Stimulated activated CD4-positive, alpha-beta T cell treated with anti-CD3 and anti-CD28 coated beads, Interleukin-1b, Interleukin-23, amount 100 ng/mL, for 1 hour (primary cell): ENCODE measurements at places on chromosomes 7 and 10.
A peak's percentile ranks its signal among the peaks of the same experiment; 100 is the strongest.

- DNase-seq, result no peak
These were observed 280.8 kb downstream of the ZEB1 start for GRCh38 chr10:31599626-31600504.

- no peak for DNase-seq
These were observed 107.5 kb downstream of the ELMO1 start for GRCh38 chr7:37341033-37341630.

- DNase-seq, result no peak
These were observed 402.6 kb downstream of the NRG3 start for GRCh38 chr10:82277591-82277990.

- DNase-seq, result no peak
These were observed 47.4 kb upstream of the LRRN3 start for GRCh38 chr7:111043561-111043960.

GRCh38 chr7:26792576-26792975 lies 71.8 kb downstream of the SKAP2 start:
- DNase-seq, result no peak

DNA sequence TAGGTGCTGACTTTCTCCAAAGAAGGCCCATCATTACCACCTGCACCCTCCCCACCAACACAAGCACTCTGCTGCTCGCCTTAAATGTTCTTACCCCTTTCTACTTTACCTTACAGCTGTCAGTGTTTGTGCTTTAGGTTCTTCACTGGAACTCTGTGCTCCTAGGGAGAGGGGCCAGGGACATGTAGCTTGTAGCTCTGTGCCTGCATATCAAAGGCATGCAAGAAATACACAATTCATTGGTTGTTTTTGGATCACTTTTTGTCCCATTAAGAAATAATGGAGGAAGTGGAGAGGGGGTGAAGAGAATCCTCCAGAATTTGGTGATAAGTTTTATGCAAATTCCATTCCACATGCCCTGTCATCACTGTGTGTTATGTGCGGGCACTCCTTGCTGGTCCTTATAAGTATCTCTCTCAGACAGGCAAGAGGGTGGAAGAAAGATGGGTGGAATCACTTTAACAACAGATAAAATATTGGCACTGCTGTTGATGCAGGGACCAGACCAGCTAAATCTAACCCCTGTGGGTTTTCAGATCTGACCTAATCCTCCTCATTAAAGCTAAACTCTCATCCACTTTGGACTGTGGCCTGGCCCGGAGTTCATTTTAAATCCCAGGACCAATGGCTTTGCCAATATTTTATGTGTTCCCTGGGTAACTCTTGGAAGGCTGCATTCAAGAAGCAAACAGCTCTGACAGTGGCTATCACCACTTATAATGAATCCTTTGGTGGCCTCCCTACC lies 375.8 kb upstream of the NFE2L3 start:
- no peak for DNase-seq

- DNase-seq, result no peak
These were observed 312.0 kb upstream of the FZD1 start for GRCh38 chr7:90951986-90952954.

DNA sequence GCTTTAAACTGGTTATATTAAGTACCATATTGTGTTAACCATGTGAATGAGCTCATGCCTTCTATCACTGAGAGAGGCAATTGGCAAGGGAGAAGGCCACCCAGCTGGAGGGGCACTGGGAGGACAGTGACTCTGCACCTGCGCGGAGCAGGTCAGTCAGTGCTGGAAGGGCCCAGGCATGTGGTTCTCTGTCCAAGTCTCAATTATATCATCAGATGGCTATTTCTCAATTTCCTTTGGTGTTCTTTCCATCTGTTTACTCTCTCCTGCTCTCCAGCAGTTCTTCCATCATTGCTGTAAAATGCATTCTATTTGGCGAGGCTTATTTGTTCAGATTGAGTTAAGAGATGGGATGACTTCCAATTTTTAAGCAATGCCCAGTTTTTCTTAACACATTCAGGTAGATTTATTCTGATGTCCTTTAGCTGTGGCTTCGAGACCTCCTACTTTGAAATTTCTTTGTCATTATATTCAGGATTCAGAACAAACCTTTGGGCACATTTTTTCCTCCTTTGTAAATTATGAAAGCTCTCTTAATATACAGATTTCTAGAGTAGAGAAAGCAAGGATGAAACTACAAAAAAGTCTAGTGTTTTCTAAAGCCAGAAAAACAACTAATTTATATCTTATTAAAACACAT lies 159.3 kb downstream of the BMPER start:
- DNase-seq, result no peak

GRCh38 chr7:5549096-5549763 lies 125.6 kb upstream of the TNRC18 start:
- DNase-seq, result no peak

GRCh38 chr7:17099083-17099973 lies 199.1 kb upstream of the AHR start:
- DNase-seq, result no peak

DNA sequence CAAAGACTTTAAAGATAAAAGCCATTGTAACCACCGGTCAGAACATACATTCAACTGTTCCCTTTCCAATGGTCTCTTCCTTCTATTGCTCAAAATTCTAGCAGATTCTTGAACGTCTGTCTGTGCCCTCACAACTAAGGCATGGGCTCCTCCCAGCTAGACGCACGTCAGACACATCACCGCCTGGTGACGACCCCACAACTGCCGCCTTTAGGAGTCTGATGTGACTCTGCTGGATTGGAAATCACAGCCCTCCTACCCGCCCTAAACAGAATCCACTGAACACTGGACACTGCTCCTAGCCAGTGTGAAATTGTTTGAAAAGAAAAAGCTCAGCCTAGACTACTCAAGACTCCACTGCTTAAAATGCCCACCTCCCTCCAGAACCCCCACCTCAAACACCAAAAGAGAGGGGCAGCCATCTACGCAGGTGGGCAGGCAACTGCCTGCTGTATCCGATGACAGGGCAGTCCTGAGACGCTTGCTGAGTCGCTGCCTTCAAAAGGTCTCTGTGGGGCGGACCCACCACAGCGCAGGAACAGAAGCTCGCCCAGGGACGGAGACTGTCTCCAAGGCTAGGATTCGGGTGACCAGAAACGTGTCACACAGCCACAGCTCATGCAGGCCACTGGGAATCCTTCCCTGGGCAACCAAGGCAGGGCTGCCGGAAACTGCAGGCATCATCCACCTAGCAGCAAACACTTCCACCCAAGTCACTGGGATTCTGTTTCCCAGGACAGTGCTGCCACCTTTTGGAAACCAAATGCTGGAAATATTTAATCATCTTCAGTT lies 34.7 kb downstream of the GSDME start:
- no peak for DNase-seq

- DNase-seq, result no peak
These were observed 80.9 kb downstream of the ABLIM1 start for GRCh38 chr10:114577133-114577532.

DNA sequence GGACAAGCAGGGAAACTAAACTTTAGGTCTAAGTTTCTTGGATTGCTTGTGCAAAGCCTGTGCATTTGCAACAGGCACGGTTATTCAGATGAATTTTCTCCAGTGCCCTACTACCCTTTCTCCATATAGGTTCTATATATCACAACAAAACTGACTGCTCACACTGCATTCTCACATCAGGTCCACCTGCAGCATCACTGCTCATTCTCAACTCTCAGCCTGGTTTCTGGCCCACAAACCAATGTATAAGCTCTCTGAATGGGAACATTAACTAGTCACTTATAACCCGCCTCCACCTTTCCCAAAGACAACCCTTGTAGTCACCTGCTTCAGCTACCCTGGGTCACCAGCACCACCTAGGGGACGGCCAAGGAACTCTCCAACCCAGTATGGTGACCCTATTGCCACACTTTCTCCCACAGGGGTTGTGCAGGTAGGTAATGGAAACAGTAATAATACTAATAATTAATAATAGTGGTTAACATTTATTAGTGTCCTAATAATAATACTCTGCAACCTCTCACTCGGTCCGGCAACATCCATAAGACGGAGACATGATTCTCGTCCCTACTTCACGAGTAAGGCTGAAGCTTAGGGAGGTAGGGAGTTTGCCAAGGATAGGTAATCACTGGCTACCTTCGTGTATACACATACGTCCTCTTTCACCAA lies 97.3 kb downstream of the CLEC2L start:
- DNase-seq, result peak; percentile 37

- DNase-seq, result no peak
These were observed 99.7 kb downstream of the TNS3 start for GRCh38 chr7:47482013-47482875.

DNA sequence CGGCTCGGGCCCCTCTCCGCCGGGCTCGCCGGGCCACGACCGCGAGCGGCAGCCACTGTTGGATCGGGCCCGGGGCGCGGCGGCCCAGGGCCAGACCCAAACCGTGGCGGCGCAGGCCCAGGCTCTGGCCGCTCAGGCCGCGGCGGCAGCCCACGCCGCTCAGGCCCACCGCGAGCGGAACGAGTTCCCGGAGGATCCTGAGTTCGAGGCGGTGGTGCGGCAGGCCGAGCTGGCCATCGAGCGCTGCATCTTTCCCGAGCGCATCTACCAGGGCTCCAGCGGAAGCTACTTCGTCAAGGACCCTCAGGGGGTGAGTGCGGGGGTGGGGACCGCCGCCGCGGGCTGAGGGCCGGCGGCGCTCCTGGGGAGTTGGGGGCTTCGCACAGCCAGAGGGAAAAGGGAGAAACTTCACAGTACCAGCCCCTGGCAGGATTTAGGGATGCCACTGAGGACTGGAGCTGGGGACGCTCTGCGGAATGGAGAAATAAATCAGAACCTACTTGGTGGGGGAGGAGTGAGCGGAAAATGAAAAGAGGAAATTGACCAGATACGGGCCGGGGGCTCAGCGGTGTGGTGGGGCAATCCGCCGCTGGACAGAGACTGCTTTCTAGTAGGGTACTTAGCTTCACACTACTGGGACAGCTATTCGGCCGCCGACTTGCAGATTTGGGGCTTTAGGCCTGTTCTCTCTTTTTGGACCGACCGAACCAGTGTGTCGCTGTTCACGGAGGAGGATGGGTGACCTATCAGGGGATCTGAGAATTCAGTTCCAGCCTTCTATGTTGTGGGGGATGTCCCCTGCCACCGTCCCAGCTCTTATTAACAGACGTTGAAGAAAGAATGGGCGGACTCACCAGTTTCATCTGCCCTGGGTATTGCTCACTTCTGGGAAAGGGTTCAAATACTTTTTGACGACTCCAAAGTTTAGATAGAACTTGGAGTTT lies 669 bp downstream of the PI4K2A start:
- DNase-seq, result no peak

GRCh38 chr7:2154831-2155230 lies 77.9 kb downstream of the MAD1L1 start:
- DNase-seq, result no peak

DNA sequence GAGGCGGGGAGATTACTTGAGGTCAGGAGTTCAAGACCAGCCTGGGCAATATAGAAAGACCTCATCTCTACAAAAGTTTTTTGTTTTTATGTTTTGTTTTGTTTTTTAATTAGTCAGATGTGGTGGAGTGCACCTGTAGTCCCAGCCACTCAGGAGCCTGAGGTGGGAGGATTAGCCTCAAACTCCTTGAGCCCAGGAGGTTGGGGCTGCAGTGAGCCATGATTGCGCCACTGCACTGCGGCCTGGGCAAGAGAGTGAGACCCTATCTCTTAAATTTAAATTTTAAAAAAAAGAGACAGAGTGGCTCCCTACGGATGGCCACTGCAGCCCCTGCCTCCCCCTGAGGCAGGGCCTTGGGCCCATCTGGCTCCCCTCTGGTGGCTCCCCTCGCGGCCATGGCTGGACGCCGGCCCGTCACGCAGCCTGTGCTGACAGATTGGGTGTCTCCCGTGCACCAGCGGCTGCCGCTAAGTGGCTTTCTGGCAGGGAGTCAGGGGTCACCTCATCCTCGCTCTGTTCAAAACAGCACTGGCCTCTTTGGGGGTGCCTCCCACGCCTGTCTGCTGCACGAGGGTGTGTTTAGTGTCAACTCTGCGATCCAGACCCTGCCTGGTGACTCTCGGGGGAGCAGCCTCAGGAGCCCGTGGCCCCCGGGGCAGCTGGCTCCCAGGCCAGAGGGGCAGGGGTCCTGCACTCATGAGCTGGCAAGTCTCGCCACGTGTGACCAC lies 44.4 kb upstream of the ELN start:
- DNase-seq, result no peak

GRCh38 chr10:45151467-45152214 lies 150.9 kb downstream of the ZNF22 start:
- DNase-seq, result no peak

GRCh38 chr7:6482743-6483119 lies 35.0 kb upstream of the DAGLB start:
- DNase-seq, result no peak

DNA sequence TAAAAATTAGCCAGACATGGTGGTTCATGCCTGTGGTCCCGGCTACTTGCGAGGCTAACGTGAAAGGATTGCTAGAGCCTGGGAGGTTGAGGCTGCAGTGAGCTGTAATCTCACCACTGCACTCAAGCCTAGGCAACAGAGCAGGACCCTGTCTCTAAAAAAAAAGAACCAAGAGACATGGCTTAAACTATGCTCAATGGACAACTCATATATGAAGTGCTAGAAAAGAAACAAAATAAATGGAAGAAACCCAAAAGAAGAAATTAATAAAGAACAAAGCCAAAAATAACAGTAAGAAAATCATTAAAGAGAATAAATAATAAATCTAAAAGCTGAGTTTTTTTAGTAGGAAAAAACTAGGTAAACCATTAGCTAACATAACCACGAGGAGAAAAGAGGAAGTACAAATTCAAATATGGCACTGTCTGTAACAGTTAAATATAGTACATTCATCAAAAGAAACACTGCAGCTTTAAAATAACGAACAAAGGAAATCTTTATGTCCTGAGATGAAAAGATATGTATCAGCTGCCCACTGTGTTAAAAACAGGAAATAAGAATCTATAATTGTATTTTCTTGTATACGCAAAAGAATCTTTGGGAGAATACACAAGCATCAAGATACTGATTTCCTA lies 48.7 kb downstream of the UPF2 start:
- DNase-seq, result no peak

DNA sequence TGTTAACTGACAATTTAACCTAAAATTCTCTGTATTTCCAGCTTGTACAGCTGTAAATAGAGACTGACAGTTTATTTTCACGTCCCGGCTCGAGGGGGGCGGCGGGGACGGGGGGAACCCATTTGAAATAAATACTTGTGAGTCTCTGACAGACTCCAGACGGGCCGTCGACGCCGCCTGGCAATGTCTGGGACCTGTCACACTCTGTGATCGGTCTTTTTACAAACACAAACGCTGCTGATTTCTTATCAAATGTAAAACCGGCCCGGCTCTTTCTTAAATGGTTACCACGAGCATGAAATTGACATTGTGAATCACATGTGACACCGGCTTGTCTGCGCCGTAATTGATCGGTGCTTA lies 57.0 kb downstream of the UNCX start:
- no peak for DNase-seq

- DNase-seq, result no peak
These were observed 33.2 kb upstream of the MKRN1 start for GRCh38 chr7:140512317-140513000.

- no peak for DNase-seq
These were observed 3.4 kb downstream of the PALD1 start for GRCh38 chr10:70481831-70482530.

- no peak for DNase-seq
These were observed 17.7 kb downstream of the ACSM6 start for GRCh38 chr10:95211606-95212279.
